ENCODE measurements at places on chromosomes 12 and 14.

GRCh38 chr14:69553252-69553651, 21.4 kb downstream of the CCDC177 start:
- DNase-seq: no peak

DNA sequence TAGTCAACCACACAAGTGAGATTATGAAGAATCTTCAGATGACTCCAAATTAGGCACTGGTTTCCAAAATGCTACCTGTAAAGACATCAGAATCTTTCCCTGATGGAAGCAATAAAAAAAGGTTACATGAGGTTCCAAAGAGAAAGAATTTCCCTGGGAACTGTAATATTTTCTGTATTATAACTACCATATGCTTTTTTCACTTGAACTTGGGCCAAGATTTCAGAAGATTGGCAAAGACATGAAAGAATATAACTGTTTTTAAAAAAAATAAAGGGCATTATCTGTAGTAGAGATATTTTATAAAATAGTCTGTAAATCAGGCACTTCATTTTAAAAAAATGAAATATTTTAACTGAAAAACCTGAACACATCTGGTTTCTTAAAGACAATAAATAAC, 12.9 kb downstream of the HECTD1 start:
- DNase-seq: no peak

GRCh38 chr12:66142826-66143225, 12.3 kb upstream of the LLPH start:
- DNase-seq: no peak

GRCh38 chr12:31765931-31766330, 37.1 kb upstream of the AMN1 start:
- no peak for DNase-seq

GRCh38 chr12:60693019-60693626, 1097.3 kb downstream of the SLC16A7 start:
- DNase-seq: no peak

DNA sequence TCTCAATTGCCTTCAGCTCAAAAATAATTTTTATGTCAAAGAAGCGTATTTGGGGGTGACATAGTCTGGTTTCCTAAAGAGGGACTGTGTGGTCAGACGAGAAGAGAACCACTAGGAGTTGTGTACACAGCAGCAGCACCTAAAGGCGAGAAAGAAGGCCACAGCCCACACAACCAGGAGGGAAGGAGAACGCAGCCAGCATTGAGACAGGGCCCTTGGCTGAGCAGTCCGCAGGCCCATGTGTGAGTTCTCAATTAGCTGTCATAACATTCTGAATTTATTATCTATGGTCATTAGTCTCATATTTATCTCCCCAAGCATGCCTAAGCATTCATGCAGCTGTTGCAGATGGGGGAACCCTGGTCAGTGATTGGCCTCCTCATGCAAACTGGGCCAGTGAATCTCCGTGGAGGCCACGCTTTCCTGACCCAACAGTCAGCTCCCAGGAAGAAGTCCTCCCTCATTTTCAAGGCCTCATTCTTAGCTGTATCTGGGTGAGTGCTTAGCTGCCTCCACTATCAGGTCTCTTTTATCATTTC, 81.2 kb upstream of the ATF7IP start:
- DNase-seq: no peak

DNA sequence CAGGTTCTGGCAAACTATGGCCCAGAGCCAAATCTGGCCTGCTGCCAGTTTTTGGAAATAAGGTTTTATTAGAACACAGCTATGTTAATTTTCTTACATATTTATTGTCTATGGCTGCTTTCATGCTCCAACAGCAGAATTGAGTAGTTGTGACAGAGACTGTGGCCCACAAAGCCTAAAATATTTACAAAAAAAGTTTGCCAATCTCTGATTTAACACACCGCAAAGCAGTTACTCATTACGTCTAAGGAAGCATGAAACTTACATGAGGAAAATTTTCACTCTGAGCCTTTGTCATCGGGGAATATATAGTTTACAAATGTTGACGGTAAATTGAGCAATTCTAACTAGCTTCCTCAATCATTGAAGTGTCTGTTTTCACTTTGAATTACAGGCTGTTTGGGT, 96.5 kb downstream of the UNC79 start:
- DNase-seq: no peak

DNA sequence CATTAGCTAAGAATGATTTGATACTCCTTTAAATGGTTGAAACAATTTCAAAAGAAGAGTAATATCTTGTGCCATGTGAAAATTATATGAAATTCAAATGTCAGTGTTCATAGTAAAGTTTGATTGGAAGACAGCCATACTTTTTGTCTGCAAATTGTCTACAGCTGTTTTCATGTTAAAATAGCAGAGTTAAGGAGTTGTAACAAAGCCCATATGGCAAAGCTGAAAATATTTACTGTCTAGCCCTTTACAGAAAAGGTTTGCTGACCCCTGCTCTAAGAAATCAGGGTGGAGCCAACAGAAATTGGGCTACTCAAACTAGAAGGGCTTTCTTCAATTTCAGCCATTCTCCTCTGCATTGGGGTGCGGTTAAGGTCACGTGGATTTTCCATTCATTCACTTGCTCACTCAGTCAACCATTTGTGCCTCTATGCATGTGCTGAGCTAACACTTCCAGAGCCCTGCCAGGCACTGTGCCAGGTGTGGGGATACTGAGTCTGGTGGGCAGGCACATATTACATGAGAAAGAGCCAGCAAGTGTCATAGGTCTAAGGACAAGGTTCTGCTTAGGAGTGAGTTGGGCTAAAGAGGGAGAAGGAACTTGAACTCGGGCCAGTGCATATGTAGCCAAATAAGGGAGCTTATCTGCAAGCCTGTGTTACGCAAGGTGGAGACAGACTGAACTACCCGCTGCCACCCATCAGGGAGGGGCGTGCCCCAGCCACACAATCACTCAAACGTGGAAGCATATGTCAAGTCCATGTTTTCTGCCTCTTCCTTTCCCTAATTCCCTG, 139.8 kb upstream of the NOS1 start:
- no peak for DNase-seq

- DNase-seq: no peak
These were observed 9.5 kb upstream of the TINF2 start for GRCh38 chr14:24251880-24252288.

DNA sequence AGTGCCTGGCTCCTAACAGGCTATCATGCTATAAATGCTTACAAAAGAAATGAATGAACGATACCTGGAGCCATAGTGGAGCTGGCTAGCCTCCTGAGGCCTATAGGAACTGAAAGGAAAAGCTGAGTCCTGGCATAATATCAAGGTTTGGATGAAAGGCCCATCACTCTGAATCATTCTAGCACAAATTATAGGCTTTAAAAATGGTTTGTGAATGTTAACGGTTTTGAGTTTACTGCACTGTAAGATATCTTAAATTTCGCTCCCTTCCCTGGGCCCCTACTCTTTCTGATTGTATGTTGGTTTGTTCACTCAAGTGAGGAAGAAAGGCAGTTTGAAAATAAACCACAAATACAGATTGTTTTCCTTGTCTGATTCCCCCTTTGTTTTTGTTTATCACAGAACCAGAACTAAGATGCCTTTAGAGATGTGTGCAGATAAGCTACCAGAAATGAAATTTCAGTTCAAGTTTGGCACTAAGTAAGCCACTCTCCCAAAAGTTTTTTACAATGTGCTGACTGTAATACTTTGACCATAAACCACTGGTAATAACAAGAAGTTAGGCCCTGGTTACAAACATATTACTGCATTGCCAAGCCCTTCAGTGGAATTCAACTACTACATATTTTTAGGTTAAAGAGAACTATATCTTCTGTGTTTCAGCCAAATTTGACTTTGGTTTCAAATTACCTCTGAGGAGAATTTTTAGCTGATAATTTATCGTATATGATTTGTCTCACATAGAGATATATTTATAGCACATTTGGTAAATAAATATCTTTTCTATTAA, 89.5 kb downstream of the ALX1 start:
- no peak for DNase-seq

GRCh38 chr14:58166005-58166983, 14.3 kb upstream of the ARMH4 start:
- peak; percentile 70 for DNase-seq

- no peak for DNase-seq
These were observed 115.6 kb downstream of the NEDD1 start for GRCh38 chr12:97022536-97023230.

GRCh38 chr12:318759-319515, 56.3 kb upstream of the SLC6A13 start:
- DNase-seq: no peak

GRCh38 chr12:62960324-62960723, 25.4 kb upstream of the PPM1H start:
- no peak for DNase-seq

- no peak for DNase-seq
These were observed 7.3 kb upstream of the TCHP start for GRCh38 chr12:109892748-109893147.

DNA sequence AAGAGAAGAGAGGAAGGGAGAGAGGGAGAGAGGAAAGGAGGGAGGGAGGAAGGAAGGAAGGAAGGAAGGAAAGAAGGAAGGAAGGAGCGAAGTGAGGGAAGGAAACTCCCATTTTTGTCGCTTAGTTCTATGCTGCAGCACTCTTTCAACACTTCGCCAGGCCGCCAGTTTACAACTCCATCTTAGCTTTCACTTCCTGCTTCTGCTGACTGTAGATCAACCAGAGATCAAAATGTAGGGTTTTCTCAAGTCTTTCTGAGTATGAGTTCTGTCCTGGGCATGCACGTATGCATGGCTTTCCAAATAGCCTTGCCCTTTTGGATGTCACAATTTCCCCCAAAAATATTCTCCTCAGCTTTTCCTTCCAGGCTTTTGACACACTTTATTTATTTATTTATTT, 723.4 kb downstream of the TRHDE start:
- no peak for DNase-seq

- DNase-seq: no peak
These were observed 8.0 kb downstream of the PXMP2 start for GRCh38 chr12:132695431-132695830.

DNA sequence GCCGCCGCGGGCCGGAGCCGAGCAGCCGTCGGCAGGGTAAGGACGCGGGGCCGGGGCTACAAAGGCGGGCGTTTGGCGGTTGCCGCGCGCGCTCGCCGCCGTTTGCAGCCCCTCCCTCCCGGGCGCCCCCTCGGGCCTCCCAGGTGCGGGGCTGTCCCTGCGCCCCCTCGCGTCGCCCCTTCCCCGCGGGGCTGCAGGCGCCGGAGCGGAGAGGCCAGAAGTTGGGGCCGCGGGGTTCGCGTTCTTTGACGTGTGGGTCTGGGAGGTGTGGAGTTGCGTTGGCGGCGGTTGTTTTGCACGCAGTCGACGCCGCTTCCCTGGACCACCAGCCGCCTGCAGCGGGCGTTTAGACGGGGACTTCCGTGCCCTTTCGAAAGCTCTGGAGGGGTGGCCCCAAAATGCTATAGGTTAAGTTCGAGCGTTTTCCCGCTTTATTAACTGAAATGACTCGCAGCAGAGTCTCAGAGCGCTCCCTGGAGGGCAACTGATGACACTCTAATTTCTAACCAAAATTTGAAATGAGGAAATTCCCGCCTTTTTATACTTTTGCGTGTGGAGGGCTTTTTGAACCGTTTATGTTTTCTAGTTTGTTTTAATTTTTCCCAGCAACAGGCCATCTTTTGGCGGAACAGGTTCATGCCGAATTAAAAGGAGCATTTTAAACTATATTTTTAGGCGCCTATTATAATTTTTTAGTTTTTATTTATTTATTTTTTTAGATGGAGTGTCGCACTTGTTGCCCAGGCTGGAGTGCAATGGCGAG, 902 bp downstream of the TMPO start:
- DNase-seq: peak; percentile 84

DNA sequence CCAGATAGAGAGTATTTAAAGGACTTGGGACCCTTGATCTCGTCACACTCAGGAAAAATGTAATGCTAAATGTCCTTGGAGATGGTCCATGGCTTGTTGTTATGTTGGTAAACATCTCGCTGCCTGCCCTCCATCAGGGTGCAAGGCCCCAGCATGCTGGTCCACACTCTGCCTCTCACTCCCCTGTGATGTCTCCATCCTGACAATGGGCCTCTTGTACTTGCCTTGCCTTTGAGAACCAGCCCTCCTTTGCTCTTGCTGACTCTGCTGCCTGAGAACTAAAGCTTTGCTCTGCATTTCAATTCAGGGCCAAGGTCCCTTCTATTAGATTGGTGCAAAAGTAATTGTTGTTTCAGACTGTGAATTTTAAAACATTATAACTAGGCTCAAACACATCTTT, 131.0 kb upstream of the LMNTD1 start:
- DNase-seq: no peak

DNA sequence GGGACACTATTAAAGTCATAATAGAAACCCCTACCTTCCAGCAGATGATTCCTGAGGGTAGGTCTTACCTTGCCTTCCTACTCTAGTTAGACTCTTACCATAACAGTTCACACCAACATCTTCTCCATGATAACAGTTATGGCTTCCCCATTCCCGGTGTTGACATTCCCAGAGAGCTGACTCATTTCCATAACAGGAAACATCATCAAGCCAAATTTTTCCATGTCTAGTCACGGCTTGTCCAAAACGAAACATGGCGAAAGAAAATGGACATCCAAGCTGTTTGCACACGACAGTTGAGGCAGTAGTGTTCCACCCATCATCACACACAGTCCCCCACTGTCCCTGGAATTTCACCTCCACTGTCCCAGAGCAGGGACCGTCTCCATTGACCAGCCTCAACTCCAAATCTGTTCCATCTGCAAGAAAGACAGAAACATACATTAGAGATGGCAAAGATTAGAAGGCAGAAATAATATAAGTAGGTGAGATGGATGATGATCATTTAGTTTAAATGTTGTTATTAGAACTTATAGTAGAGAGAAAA, 10.6 kb downstream of the CD163L1 start:
- no peak for DNase-seq

GRCh38 chr12:116599285-116600136, 40.3 kb downstream of the MAP1LC3B2 start:
- peak; percentile 60 for DNase-seq

DNA sequence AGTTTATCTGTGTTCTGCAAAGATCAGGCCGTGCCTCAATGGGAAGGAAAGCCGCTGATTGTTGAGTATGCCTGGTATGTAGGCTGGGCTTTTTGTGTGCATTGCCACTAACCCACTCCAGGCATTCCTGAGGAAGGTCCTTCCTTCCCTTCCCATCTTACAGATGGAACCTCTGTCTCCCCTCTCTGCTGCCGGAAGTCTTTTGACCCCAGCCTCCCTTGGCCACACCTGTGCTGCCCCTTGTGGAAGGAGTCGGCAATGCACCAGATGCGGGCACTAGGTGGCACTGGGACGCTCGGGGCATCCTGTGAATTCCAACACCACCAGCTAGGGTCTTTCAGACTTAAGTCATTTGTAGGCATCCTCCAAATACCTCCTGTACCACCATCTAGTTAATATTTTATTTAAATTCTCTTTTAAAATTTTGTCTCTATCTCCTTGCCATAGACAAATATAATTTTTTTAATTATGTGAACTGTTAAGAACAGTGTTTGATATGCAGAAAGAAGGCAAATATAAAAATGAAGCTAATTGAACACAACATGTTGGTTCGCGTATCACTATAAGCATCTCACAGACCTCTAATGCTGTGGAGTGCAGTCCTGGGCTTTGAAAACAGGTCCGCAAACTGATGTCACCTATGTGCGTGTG, 99.6 kb downstream of the RIN3 start:
- DNase-seq: peak; percentile 70

Measured in activated CD4-positive, alpha-beta T cell treated with anti-CD3 and anti-CD28 coated beads for 4 hours (primary cell).